ENCODE measurements at places on chromosomes 16 and 17. TPM values are rescaled to one million over a fixed set of nuclear protein-coding genes. Genes with fewer than 3 reads are reported as not detected.

Gene HYDIN
- total RNA-seq = 0.23 TPM

Gene CD19
- not detected for total RNA-seq

Gene SCPEP1
- 82.8 TPM for total RNA-seq

Gene CYGB
- total RNA-seq = 24.4 TPM

Gene KRT20
- not detected for total RNA-seq

Gene ALOXE3
- not detected for total RNA-seq

Gene CA5A
- total RNA-seq = not detected

Gene PRSS21
- total RNA-seq = 0.23 TPM

Gene CIITA
- total RNA-seq = 1.1 TPM

Gene GRIN2C
- total RNA-seq = 0.13 TPM

Gene UBE2G1
- 38.8 TPM for total RNA-seq

Gene TBC1D3H
- not detected for total RNA-seq

Gene CPNE7
- 1.3 TPM for total RNA-seq

Gene TBC1D3D
- 0.33 TPM for total RNA-seq

Gene ADGRG1
- total RNA-seq = 5.9 TPM

Gene CDH5
- 3.6 TPM for total RNA-seq

Gene TAX1BP3
- 159 TPM for total RNA-seq

Gene UMOD
- total RNA-seq = not detected

Gene FADS6
- not detected for total RNA-seq

Gene CHRNE
- total RNA-seq = 2.8 TPM

Gene PTX4
- total RNA-seq = 0.20 TPM

Gene SLC16A13
- 0.85 TPM for total RNA-seq

All from smooth muscle cell of the pulmonary artery (primary cell).